GM10248 (cell line): ENCODE measurements at places on chromosomes 11 and 22.

GRCh38 chr11:19290356-19290755 is 49.6 kb upstream of the E2F8 start:
- no peak for DNase-seq

DNA sequence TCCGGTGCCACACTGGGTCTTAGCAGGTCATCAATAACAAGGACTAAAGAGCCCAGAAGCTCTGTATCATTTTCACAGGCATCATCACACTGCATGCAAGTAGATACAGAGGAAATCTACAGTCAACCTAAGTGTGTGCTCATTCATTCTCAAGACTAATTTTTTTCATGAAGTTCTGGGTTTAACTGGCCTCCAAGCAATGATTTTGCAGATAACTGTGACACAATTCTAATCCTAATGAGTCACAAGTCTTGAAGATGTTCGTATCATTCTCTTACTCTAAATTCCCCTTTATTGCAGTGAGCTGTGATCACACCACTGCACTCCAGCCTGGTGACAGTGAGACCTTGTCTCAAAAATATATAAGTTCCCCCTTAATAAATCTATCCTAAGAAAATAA is 2.5 kb downstream of the OR52W1 start:
- DNase-seq, result no peak

DNA sequence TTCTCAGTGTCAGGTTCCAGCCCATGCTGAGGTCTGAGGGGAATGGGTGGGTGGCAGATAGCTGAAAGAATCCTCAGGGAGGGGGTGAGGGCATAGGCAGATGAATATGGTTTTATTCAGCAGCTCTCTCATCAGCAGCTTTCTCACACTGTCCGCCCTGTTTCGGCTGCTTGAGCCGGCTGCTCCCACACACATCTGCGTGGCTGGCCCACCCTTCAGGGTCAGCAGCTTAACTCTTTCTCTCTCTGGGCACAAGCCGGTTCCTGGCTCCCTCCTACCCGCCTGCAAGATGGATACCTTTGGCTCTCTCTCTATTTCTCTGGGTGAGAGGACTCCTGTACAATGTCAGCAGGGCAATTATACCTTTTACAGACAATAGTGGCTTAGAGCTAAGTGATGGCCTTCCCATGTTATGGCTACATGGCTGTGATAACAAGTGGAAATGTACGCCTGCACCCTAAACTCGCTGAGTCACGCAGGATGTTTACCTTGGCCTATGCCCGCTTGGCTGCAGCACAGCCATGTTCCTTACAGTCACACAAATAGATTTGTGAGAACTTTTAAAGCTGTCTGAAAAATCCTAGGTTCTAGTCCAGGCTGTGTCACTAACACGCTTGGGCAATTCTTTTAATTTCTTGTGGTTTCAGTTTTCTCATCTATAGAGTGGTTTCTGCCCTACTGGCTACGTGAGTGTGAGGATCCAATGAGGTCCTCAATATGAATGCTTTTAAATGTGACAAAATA is 4.1 kb downstream of the MMP20 start:
- no peak for DNase-seq

DNA sequence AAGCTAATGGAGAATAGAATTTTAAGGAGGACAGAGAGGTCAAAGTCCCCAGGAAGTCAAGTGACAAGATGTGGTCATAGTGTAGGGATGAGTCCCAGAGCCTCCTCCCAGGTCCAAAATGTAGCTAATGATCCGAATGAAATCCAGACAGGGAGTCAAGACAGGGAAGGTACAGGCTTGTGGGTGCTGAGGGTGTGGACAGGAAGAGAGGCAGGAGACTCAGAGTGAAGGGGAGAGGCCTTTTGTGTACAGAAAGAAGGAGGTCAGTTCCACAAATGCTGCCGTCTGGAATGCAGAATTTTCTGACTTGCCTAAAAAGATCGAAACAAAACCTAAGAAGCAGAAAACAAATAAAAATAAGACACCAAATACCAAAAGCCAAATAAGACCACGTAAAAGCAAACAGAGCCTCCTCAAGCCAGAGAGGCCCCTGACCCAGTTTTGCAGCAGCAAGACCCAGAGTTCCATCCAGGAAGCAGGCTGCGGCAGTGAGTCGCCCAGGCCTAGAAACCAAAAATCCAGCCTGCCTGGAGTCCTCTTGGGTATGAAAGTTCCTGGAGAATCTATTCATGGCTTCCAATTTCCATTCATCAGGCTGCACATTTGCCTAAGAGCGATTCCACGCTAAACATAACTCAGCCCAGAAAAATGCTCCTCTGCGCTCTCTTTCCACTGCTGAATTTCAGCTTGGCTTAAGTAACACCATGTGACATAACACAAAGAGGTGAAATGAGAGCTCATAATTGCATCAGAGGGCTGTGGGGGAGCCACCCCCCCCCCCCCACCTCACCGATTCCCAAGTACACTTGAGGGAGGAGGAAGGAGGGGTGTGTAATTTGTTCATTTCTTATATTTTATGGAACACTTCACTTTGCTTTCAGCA is 71.2 kb downstream of the KIRREL3 start:
- no peak for DNase-seq

DNA sequence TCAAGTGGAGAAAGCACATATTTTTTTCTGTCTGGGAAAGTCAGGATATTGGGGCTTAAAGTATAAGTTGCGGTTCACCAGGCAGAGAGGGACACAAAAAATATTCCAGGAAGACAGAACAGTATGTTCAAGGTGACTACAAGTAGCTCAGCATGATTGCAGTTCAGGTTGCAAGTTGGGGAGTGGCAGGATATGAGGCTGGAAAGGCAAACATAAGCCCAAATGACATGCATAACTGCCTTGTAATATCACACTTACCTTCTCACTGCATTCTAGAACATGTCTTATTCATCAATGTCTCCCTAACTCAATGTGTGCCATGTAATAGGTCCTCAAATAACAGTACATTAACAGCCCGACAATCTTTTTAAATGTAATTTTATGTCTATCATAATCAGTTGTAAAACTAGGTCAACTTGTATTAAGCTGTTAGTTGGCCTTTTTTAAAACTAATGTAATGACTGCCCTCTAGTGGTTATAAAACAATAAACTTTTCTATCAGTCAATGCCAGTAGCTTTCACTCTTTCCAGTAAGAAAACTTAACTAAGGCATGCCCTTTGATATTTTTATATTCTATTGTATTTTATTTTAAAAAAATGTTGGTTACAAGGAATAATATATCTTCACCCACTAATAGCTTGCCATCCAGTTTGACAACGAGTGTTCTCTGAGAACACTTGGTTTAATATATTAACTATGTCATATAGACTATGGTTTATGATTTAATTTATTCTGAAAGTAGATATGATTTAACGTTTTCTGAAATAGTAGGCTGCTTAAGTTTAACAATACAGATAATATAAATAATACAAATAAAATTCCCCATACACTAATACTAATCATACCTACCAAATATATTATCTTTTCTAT is 39.4 kb upstream of the CFAP300 start:
- DNase-seq, result peak; percentile 32

GRCh38 chr11:129331871-129332274 is 43.8 kb upstream of the BARX2 start:
- peak; percentile 62 for DNase-seq

GRCh38 chr11:60842668-60843600 is 1.0 kb downstream of the CCDC86 start:
- DNase-seq, result no peak

DNA sequence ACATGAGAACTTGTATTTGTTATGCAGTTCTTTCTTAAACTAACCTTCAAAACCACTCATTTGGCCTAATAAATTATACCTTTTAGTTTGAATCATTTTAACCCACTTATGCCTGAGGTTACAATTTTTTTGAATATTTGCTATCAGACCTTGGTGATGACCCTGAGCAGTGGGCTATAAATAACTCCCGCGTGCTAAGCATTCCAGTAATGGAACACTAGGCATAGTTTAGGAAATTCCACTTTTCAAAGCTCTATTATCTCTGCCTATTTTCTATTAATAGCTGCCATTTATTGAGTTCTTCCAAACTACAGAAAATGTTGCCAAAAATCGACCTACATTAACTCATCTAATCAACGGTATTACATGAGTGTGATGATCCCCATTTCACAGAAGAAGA is 993.4 kb upstream of the FAT3 start:
- no peak for DNase-seq

- no peak for DNase-seq
Observed at GRCh38 chr11:116467823-116468222, 305.0 kb downstream of the BUD13 start.

- DNase-seq, result peak; percentile 54
Observed at GRCh38 chr11:129695571-129696308, 119.9 kb upstream of the TMEM45B start.

- DNase-seq, result no peak
Observed at GRCh38 chr11:129888451-129888850, 6.9 kb downstream of the NFRKB start.

GRCh38 chr11:35141571-35141971 is 2.6 kb downstream of the CD44 start:
- no peak for DNase-seq

- DNase-seq, result no peak
Observed at GRCh38 chr11:75160220-75160757, 9.4 kb downstream of the SLCO2B1 start.

DNA sequence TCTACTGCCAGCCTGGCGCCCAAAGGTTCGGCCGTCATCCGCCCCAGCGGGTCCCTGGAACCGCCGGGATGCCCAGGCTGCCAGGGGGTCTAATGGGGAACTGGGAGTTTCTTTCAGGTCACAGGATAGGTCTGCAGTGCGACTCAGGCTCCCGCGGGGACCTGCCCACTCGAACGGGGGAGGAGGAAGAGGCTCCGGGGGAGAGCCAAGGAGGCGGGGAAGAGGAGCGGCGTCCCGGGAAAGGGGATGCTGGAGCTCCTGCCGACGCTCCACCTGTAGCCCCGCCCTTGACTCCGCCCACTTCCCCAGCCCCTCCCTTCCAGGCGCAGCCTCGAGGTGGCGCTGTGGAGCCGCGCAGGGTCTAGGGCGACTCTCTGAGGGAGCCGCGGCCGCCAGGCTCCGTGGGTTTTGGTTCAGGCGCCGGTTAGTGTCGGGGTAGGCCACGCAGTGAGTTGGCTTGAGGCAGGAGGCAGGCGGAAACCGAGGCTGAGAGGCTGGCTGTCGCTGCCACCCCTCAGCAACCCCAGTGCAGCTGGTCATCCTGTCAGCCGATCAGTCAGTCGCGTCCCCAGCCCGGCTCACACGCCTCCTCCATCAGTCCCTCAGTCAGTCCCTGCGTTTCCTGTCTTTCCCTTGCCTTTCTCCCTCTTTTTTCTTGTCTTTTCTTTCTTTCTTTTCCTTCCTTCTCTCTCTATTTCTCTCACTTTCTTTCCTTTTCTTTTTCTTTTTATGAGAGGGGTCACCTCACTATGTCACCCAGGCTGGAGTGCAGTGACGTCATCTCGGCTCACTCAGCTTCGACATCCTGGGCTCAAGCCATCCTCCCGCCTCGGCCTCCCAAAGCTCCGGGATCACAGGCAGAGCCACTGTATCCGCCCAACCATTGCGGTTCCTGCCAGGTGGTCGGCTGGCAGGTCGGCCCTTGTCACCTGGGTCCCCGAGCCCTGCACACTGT is 26.4 kb downstream of the YWHAH start:
- DNase-seq, result peak; percentile 93

- DNase-seq, result no peak
Observed at GRCh38 chr22:48251629-48252028, 1489.2 kb downstream of the TBC1D22A start.

DNA sequence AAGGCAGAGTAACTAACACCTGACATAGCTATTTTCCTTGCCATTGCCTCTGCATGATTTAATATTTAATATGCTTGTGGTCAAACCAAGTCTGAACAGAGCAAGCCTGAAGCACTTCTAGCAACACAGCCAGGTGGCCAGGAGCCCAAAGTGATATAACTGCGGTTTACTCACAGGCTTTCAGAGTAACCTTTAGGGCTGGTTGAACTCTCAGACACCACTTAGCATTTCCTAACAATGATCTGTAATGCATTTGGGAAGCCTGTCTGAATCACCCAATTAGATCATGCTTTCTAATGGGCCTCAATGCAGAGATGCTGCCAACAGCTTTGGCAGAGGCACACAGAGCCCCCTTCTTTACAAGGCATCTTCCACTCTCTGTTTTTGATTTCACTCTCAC is 96.1 kb downstream of the FDX1 start:
- no peak for DNase-seq

DNA sequence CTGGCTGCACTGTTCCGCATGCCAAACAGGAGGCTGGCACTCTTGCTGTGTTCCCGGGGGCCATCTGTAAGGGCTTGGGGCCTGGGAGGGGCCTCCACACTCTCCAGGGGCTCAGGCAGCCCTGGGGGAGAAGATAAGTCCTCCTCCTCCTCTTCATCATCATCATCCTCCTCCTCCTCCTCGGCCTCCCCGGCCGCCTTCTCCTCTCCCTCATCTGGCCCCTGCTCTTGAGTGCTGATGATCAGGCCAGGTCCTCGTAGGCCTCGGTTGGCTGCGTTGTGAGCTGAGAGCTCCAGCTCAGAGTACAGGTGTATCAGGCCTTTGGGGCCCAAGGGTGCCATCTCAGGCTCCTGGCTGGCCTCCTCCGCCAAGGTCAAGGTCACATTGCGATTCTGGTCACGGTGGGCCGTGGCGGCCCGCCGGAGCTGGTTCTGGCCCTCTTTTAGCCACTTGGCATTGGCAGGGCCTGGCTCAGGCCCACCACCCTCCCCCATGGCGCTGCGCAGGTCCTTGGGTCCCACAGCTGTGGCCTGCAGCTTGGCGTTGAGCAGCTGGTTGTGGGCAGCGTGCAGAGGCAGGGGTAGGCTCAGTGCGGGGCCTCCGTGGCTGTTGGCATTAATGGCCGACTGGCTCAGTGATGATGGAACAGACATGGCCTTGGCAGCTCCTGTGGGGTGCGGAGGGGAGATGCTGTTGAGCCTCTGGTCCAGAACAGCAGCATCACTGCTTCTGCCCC is 8.0 kb downstream of the APBB1 start:
- DNase-seq, result no peak

- DNase-seq, result no peak
Observed at GRCh38 chr11:125418396-125418795, 77.7 kb downstream of the FEZ1 start.
